Ascending aorta (tissue), 2 donors: ENCODE measurements at places on chromosomes 1 and 21.

GRCh38 chr21:31503939-31504338 is 155.6 kb upstream of the SOD1 start:
- DNase-seq: no peak

GRCh38 chr1:208245185-208245705 is 1.1 kb upstream of the PLXNA2 start:
- peak; percentile 62 for DNase-seq

DNA sequence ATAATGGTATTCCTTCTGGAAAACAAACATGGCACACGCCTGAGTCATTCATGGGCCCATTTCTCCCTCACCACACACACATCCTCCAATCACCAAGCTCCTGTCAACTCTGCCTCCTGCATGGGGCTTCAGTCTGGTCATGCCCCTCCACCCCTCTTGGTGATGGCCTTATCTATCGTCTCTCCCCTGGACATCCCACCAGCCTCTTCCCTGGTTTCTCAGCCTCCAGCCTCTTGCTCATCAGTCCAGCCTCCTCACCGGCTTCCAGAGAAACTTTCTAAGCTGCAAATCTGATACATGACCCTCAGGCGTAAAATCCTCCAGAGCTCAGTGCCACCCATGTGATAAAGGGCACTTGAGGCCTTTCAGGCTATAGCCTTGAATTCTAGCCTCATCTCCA is 243.9 kb downstream of the FOXD2 start:
- DNase-seq: peak; percentile 25

DNA sequence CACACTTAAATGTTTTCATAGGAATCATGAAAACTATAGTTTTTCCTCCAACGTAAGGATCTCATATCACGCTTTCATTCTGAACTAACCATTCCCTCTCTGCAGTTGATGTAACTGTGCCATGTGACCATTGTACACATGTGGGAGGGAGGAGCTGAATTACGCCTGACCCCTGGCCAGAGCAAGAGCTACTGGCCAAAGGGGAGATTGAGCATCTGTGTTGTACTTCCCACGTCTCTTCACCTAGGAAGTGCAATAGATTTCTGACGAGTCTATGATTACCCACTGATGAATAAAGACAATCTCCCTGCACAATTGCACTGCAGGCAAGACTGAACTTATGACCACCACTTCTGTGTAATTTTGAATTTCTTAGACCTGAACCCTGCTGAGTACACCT is 24.0 kb downstream of the PTPRC start:
- DNase-seq: no peak

- no peak for DNase-seq
These were observed 4.2 kb downstream of the SLAMF7 start for GRCh38 chr1:160743266-160743665.

DNA sequence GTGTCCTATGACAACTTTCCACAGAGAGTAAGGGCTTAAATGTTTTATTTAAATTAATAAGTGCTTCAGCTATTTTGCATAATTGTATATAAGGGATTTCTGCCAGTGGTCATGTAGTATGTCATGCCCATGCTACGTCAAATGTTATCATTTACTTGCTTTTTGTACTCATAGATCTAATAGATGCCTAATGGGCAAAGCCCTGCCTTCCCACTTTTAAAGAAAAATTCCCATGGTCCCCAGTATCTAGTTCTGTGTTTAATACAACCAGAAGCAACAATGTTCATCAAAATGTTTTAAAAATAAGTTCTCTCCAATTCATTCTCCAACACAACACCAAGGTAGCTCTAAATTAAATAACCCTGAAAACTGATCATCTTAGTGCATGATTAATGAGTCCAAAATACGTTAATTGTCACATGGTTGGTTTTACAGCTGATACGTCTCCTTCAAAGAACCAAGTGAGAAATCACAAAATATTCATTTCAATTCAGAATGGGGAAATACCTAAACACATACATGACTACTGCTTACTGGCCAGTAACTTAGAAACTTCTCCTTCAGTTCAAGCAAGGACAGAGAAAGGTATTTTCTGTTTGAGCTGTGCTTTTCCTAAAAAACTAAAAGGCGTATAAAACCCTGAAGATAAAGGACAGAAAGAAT is 49.1 kb upstream of the SDC3 start:
- no peak for DNase-seq

GRCh38 chr1:10943991-10944730 is 68.3 kb upstream of the TARDBP start:
- DNase-seq: no peak

- DNase-seq: peak; percentile 24
These were observed 5.1 kb upstream of the RFX5 start for GRCh38 chr1:151352021-151352718.

DNA sequence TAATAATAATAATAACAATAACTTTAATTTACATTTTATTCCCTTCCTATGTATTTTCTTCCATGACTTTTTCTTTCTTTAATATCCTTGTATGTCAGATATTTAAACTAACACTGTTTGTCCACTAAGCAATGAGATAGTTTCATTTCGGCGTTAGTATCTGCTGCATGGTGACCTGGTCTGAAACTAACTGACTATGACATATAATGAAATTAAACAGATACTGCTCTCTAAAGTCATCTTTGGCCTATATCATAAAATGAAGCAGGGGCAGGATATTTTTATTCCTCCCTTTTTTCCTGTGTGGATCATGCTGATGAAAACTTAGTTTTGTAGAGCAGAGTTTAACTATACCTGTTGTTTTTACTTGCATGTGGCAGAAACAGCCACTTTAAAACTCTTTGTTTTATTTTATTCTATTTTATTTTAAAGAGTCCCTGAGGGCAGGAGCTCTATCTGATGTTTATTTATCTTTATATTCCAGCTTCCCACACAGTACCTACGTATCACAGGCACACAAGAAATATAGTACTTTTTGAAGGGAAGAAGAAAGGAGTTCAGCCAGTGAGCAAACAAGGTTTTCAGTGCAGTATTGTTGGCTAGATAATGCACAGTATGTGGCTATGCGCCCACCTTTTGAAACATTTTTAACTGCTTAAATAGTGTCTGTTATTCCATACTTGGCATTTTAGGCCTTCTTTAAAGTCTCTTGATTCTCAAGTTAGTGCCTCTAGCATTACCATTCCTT is 165.6 kb downstream of the PHTF1 start:
- no peak for DNase-seq

DNA sequence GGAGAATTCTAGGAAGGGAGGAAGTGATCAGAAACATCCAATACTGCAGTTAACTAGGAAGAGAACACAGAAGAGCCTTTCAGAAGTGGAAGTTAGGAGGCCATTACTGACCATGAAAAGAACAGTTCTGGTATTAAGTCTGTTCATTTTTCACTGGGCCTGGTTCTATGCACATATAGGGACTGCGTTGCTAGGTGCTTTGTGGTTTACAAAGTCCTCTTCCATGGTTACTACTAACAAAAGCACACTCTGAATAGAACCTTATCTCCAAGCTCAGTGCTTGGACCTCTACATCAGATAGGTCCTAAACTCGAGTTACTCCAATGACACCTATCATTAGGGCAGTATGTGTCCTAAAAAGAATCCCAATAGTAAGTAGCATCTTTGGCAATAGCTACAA is 75.4 kb downstream of the RPAP2 start:
- DNase-seq: no peak

- DNase-seq: no peak
These were observed 11.3 kb downstream of the CRABP2 start for GRCh38 chr1:156693848-156694689.

- no peak for DNase-seq
These were observed 607.8 kb upstream of the B3GALT2 start for GRCh38 chr1:193794239-193794638.

DNA sequence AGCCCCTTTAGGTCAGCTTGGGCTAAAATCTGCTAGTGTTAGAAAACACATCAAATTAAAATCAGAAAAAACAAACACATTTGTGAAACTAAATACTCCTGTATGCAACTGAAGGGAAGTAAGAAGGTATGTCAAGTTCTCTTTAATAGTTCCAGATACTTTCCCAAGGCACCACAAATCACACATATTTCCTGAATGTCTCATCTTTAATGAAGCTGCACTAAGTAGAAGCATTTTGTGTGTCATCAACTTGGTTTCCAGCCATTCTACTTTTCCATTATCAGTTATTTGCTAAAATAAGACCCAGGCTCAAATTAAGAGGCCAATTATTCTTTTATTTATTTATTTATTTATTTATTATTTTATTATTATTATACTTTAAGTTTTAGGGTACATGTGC is 34.7 kb downstream of the CRB1 start:
- DNase-seq: no peak

- no peak for DNase-seq
These were observed 182.9 kb downstream of the CDC7 start for GRCh38 chr1:91683598-91683951.

DNA sequence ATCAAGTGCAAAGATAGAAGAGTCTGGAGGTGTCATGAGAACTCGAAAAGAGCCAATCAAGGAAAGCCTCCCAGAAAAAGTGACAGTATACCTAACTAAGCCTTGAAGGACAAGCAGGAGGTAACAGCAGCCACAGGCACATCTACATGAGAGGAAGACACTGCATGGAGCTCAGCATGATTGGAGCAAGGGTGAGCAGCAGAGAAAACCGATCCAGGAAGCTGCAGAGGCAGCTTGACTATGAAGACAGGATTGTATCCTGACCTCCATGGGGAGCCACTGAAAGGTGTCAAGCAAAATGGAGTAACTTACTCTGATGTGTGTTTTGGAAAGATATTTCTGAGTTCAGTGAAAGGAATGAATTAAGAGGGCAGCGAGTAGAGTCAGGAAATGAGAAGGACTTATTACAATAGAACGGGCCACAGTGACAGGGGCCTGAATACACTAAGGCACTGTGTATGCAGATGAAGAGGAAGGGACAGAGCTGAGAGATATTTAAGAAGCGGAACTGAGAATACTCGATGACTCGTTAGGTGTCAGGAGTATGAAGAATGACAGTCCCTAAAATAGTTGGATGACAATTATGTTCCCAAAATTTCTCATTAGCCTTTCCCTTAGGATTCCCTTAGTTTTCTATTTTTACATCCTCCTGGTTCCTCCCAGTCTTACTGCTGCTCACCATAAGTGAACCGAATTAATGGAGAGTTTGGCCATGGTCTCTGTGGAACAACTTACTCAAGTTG is 139.3 kb upstream of the NFIA start:
- DNase-seq: no peak

- DNase-seq: no peak
These were observed 44.2 kb downstream of the MTF2 start for GRCh38 chr1:93123201-93123783.

- DNase-seq: no peak
These were observed 131.8 kb upstream of the PKN2 start for GRCh38 chr1:88552226-88552625.

GRCh38 chr1:47418681-47419325 is 2.7 kb downstream of the FOXE3 start:
- DNase-seq: no peak

DNA sequence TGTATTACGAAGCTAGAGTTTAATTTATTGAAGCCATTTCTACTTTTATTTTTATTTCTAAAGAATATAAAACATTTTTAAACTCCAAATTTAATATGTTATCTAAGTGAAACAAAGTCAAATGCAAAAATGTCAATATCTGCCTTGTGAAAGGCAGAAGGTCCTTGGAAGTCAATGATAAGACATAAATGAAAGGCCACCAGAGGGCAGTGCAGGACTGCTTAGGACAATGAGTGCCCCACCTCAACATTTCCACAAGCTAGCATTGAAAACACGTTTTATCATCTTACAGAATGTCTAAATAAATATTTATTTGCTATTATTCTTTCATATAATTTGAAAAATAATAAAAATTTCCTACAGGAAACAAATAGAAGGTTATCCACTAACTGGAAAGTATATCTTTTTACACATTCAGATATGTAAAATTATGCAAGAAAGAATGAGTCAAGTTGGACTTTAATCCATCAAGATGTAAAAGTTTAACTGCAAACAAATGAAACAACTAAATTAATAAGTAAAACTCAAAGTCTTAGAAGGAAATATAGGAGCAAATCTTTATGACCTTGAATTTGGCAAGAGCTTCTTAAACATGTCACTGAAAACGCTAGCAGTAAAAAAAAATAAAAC is 140.1 kb upstream of the FMN2 start:
- no peak for DNase-seq
